NCI-H460 (cell line): ENCODE measurements at places on chromosomes 3 and 15. TPM values are rescaled to one million over a fixed set of nuclear protein-coding genes. Genes with fewer than 3 reads are reported as not detected.

The CRTAP gene
- total RNA-seq = 401 and 420 TPM in 2 replicates

The IL17RC gene
- total RNA-seq = 18.7 and 24.4 TPM in 2 replicates

The IL5RA gene
- 0.06 TPM in 1 of 2 replicates, not detected in the other for total RNA-seq

The THSD4 gene
- 20.0 and 21.7 TPM in 2 replicates for total RNA-seq

The C3orf85 gene
- not detected in 2 replicates for total RNA-seq

The ZNF860 gene
- total RNA-seq = 0.10 TPM in 1 of 2 replicates, not detected in the other

- no peak for DNase-seq
Measured at GRCh38 chr15:55742498-55742926, 440 bp downstream of the PRTG start.

- no peak for DNase-seq
Measured at GRCh38 chr3:101702726-101703125, 16.2 kb upstream of the RPL24 start.

GRCh38 chr15:73227433-73228056 is 141.2 kb downstream of the HCN4 start:
- DNase-seq = no peak

GRCh38 chr15:26126070-26126469 is 262.9 kb upstream of the ATP10A start:
- no peak for DNase-seq

GRCh38 chr3:28841441-28841840 is 439.4 kb upstream of the RBMS3 start:
- no peak for DNase-seq

GRCh38 chr15:69972436-69972835 is 125.3 kb downstream of the TLE3 start:
- no peak for DNase-seq

DNA sequence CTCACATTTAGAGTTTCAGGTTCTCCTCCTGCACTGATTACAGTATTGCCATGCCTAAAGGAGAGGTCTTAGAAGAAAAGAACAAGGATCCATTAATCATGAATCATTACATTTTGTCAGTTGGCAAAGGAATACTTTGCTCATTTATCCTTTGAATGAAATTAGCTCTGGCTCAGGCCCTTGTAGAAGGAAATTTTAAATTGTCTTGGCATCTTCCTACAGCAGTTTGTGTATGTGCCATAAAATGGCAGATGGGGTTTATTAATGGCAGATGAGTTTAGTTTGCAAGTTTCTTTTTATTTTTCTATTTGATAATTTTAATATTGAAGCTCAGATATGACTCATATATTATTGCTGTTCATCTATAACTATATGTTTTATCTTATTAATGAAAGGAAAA is 181.2 kb upstream of the EPHA3 start:
- no peak for DNase-seq

DNA sequence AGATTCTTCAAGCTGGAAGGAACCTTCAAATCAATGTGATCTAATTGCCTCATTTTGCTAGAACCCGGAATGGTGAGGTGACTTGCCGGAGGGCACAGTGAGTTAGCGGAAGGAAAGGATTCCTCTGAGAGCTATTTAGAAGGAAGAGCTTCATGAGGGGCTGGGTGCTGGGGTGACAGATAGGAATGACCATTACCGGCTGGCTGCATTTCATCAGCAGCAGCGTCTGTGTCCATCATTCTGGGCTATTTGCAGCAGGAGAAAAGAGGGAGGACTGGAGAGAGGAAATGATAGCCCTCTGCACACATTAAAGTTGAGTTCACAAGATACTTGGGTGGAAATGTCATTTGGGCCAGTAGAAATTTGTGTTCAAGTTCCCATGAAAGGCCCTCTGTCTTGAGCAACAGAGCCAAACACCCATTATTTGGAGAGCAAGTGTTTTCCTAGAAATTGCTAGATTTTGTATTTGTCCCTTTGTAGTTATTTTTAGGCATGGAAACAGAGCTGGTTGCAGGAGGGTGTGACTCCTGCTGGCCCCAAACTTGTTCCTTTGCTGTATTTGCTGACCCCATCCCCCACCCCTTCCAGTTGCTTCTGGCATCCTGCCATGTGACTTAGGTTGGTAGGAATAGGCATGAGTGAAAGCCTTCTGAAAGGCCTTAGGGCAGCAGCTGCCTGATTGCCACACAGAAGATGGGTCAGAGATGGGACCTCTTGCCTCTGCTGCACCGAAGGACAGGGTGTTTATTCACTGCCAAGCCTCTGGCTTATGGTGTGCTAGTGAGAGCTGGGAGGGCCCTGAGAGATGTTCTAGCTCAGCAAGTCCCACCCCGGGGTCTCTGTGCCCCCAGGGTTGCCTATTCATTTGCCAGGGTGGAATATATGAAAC is 87.5 kb upstream of the PLXNA1 start:
- no peak for DNase-seq

- no peak for DNase-seq
Measured at GRCh38 chr15:41832875-41833274, 5.0 kb downstream of the JMJD7 start.

DNA sequence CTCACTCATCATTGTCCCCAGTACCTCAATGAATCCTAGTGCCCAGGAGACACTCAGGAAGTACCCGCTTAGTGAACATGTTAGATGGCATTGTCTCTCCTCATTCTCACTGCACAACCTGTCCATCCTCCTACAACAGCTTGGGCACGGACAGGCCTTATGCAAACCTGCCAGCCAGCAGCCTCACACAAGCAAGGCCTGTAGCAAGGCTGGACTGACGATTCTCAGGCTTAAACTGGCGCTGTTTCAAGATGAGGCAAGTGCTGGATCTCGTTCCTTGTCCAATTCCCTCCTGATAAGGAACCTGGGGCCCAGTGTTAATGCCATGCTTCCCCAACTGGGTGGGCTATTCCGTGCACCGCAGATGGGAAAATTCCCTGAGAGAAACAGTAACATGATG is 59.0 kb downstream of the CDCP1 start:
- DNase-seq = no peak

GRCh38 chr15:81160312-81161159 is 26.5 kb downstream of the CFAP161 start:
- DNase-seq = no peak

DNA sequence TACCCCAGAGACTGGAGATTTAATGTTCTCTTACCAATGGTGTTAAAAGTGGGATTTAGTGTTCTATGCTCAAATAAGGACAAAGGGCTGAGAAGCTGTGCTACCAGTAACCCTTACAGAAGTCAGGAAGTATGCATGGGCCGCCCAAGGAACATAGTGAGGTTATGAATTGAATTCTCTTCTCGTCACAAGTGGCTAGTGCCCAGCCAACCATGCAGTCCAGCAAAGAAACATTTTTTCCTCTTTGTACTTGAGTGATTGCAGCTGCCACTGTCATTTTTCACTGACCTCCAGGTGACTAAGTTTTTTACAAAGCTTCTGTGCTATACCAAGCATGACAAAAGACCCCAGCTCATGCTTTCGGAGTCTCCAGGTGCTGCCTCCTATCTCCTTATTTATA is 110.6 kb upstream of the DCBLD2 start:
- DNase-seq = no peak

DNA sequence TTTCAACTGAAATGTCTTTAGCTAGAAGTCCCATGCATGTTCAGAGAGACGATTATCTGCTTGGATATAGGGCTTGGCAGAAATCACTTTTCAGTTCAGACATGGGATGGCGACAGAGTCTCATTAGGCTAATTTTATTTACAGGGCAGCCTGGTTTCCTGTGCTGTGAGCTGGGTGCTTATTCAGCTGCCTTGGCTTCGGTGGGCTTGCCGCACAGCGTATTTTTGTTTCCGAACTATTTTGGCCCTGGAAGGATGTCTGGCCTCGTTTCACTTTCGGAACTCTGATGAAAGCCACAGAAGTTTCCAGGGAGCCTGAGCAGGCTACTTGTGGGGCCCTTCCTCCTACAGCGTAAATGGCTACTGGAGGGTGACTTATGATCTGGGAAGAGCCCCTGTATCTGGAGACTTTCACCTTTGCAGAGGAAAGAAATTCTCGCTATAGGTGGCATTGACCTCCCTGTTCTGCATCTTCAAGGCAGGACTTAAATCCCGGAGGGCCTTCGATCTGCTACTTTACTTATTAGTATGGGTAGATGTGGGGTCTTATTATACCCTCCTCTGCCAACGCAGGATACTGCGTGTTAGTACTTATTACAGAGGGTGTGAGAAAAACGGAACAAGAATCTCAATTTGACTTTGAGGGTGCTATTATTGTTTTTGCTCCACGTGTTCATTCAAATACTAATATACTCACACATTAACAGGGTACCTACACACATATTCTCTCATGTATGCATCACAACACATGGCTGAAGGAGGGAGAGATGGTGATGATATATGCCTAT is 364.0 kb upstream of the RBMS3 start:
- peak; percentile 76 for DNase-seq

- no peak for DNase-seq
Measured at GRCh38 chr3:136818769-136819391, at the start of gene SLC35G2. TSS of gene SLC35G2 (plus strand) at chr3:136819126. CDS start at chr3:136854461, 35,335 bp downstream.

GRCh38 chr3:46632792-46633191 is 20.5 kb downstream of the FAM240A start:
- no peak for DNase-seq

- DNase-seq = no peak
Measured at GRCh38 chr3:35335703-35336102, 303.6 kb upstream of the ARPP21 start.

- no peak for DNase-seq
Measured at GRCh38 chr15:83292317-83292716, 7.9 kb upstream of the BNC1 start.

DNA sequence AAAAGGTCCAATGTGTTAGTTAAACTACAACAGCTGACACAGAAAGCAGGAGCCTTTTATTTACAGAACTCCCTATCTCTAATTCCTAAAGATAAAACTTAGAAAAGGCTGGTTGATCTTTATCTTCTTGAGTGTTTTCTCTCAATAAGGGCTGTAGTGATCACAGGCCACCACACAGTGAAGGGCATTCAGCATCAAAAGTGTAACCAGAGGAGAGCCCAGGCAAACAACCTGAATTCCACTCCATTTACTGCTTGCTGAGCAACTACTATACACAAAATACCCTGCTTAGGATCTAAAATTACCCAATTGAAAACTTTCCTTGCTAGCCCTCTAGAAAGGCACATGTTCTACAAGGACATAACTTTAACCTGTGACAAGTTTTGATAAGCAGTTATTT is 122.7 kb downstream of the MEIS2 start:
- DNase-seq = no peak

GRCh38 chr3:52298149-52299098 is 10.8 kb downstream of the GLYCTK start:
- no peak for DNase-seq

DNA sequence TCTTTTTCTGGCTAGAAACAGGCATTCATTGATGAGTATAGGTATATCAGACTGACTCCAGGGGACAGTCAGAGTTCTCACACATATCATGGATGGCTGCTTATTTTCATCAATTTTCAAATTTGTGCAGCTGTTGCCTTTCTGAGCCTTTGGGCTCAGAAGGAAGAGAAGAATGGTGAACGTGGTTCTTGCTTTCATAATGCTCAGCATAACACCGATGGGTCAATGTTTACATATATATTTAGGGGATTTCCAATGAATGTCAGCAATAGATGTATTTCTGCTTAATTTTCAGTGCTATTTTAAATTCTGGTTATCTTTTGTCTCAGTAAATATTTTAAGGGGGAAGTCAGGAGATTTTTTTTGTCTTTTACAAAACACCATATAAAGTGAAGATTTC is 581.4 kb upstream of the DPPA4 start:
- DNase-seq = no peak

- no peak for DNase-seq
Measured at GRCh38 chr3:9818666-9819335, 8.7 kb downstream of the TTLL3 start.

DNA sequence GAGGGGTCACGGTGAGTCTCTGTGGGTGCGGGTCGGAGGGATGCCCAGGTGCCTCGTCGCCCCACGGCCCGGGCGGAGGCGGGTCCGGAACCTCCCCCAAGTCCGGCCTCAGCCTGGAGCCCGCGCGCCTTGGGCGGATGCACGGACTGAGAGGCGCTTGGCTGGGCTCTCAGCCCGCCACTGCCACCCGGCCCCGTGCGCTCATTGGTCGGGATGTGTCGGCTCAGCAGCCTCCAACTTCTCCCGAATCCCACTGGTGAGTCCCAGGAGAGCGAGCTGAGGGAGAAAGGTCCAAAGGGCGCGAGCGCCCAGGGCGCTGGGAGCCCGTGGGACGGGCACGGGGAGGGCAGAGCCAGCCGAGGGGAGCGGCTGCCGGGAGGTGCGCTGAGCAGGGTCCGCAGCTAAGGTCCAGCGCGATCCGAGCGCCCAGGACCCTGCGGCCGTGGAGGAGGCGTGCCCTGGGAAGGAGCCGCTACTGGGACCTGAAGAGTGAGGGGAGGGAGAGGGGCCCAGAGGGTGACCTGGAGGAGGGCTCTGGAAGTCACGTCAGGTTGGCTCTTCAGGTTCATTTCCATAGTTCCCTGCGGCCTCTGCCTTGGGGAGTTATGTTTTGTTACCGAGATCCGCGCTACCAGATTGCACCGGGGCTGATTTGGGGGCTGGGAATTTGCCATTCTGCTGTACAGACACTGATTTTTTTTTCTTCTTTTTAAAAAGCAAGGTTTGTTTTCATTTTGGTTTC is at the start of gene MME:
Gene MME, plus strand, starts transcription at position 574 of the 742 bp plus-strand sequence. CDS start 3,849 bp downstream, outside the sequence.
- DNase-seq = peak; percentile 1
